ENCODE measurements at places on chromosomes 1 and 21.

DNA sequence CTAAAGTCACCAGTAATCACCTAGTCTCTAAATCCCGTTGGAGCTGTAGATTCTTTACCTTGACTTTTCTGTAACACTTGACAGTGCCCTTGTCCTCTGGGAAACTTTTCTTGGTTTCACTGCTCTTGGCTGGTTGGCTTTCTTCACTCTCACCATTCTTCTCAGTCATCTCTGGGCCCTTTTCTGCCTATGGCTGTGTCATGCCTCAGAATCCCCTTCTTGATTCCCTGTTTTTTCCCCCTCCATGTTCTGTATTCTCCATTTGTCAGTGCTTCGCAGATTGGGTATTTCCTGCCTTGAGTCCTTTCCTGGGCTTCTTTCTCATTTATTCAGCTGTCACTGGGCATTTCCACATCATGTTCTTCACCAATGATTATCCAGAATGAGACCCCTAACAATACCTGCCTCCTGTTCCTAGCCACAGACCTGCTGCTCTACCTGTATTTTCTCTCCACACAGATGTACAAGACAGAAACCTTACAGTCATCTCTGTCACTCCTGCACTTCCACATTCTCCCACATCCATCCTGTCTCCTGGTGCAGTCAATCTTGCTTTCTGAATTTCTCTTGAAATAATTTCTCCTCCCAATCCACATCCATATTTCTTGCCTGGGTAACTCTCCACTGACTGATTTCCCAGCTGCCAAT, 14.7 kb downstream of the UCK2 start:
- no peak for DNase-seq

GRCh38 chr1:71653952-71654351, 573.1 kb upstream of the ZRANB2 start:
- DNase-seq, result no peak

- DNase-seq, result peak; percentile 87
Observed at GRCh38 chr1:183318433-183318832, 99.7 kb downstream of the NMNAT2 start.

- no peak for DNase-seq
Observed at GRCh38 chr21:26195708-26196107, 25.1 kb upstream of the APP start.

GRCh38 chr1:91997607-91998195, 32.1 kb upstream of the EPHX4 start:
- DNase-seq, result peak; percentile 58

GRCh38 chr1:66840929-66841328, 39.9 kb upstream of the INSL5 start:
- DNase-seq, result no peak

GRCh38 chr1:81432654-81433109, 368.1 kb upstream of the ADGRL2 start:
- no peak for DNase-seq

GRCh38 chr1:38651669-38652068, 207.9 kb downstream of the RRAGC start:
- no peak for DNase-seq

DNA sequence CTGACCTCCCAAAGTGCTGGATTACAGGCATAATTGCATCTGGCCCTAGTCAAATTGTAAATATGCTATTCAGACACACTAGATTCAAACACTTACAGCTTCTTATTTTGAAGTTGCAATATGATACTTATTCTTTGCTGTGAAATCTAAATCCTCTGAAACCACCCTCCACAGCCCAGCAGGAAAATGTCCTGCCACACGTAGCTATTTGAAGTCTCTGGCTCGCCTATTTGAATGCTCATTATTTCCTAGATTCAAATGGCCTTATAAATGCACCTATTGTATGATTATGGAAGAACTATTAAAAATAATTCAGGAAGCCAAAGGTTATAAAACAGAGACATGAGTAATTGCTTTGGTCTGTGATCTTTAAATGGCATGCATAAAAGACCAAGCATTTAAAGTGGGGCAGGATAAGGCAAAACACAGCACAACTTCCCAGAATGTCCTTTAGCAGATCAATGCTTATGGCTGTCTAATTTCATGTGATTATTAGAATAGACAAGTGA, 26.6 kb upstream of the FBXO28 start:
- no peak for DNase-seq

DNA sequence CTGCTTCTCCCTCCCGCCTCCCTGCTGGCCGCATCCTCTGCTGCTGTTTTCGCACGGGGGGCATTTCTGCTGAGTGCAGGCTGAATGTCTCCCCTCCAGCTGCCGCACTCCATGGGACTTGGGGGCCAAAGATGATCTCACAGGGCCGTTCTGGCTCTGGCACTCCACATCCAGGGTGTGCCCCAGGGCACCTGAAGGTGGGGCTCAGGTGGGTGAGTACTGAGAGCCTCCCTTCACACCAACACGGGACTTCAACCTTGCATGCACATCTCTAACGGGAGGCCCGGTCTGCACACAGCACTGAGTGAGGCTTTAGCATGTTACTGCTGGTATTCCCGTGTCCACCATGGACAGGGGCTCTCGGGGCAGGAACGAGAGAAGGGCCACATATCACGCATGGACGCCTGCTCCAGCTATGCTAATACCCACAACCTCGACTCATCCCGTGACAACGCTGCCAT, 88.9 kb downstream of the DMRTB1 start:
- DNase-seq, result no peak

GRCh38 chr1:154221278-154222001, 685 bp downstream of the UBAP2L start:
- peak; percentile 75 for DNase-seq

- no peak for DNase-seq
Observed at GRCh38 chr1:229007701-229008100, 263.2 kb upstream of the RAB4A start.

DNA sequence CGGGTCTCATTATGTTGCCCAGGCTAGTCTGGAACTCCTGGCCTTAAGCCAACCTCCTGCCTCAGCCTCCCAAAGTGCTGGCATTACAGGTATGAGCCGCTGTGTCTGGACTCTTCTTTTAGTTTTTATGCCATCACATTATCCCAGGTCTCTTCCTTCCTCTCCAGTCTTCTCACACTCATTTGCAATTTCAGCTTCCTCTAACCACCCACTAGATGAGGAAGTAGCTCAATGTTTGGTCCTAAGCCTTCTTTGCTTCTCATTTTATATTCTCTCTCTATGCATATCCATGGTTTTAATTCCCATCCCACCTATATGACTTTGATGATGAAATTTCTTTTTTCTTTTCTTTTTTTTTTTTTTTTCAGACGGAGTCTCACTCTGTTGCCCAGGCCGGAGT, 3.1 kb upstream of the ZBTB8A start:
- DNase-seq, result no peak

DNA sequence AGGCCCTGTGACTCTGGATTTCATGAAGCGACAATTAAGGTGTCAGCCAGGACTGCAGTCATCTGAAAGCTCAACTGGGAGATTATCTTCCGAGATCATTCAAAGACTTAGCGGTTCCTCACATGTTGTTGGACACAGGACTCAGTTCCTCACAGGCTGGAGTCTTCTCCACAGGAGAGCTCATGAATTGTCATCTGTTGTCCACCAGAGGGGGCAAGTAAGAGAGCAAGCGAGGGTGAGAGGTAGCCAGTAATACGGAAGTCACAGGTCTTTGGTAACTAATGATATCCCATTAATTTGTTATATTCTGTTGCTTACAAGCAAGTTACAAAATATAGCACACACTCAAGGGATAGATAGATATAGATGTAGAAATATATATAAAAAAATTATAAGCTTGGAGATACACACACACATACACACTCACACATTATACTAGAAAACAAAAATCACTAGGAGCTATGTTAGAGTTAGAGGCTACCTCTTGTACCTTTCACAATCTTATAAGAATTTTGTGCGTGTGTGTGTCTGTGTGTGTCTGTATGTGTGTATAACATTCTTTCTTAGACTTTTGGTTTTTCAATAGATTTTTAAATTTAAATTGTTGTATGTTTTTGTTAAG, 1695.3 kb downstream of the BRINP3 start:
- DNase-seq, result peak; percentile 77

DNA sequence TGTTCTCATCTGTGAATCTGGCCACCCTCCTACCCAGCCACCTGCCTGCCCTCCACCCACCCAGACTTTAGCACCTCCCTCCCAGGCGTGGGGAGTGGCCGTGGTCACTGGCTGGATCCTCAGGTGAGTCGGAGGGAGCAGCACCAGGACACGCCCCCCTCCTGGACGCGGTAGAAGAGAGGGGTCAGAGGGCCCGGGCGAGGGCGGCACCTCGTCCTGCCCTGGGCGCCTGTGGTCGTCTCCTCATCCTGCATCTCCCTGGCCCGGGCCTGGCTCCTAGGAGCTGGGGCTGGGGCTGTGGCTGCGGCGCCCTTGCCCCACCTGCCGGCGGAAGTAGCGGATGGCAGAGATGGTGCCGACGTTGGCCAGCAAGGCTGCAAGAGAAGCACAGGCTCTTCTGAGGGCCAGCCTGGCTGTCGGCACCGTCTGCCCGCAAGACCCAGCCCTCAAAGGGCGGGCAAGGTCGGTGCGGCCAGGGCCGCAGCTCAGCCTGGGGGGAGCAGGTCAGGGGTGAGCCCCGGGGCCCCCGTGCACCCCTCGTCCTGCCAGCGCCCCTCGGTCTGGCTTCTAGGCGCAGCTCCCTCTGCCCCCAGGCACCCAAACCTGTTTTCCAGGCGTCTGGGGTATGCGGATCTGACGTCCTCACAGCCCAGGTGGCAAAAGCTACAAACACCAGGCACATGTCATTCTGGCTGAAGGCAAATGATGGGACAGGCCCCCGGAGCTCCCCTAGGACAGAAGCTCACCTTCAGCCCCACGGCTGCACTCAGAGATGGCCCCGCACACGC, 5.8 kb downstream of the PERM1 start:
- DNase-seq, result peak; percentile 90

DNA sequence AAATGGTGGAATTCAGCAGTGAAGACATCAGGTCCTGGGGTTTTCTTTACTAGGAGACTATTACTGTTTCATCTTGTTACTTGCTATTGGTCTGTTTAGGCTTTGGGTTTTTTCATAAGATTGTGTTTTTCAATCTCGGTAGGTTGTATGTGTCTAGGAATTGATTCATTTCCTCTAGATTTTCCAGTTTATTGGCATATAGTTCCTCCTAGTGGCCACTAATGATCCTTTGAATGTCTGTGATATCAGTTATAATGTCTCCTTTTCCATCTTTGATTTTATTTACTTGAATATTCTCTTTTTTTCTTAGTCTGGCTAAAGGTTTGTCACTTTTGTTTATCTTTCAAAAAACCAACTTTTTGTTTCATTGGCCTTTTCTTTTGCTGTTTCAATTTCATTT, 233.0 kb downstream of the RWDD3 start:
- no peak for DNase-seq

DNA sequence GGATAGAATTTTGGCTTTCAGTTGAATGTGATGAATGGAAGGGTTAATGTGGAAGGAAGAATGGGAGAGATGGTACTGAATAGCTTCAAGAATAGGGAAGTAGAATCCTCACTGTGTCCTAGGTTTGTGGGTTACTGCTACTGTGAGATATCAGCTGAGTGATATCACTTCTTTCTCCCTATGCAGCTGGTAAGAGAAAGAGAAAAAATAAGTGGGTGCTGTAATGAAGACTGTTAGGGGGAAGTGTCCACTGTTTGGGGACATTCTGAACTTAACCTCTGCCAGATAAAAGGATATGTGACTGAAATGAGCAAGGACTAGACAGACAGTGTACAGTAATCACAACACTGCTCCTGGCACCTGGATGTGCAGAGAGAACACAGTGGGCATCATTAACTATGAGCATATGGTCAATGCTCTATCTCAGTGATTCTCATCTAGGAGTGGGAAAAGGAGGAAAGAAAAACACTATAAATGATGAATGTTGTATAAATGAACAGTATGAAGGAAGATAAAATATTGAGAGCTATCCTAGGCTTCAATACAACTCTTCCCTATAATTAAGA, 25.6 kb upstream of the MOB3C start:
- DNase-seq, result no peak

- no peak for DNase-seq
Observed at GRCh38 chr1:162930532-162930931, 69.6 kb upstream of the CCDC190 start.

DNA sequence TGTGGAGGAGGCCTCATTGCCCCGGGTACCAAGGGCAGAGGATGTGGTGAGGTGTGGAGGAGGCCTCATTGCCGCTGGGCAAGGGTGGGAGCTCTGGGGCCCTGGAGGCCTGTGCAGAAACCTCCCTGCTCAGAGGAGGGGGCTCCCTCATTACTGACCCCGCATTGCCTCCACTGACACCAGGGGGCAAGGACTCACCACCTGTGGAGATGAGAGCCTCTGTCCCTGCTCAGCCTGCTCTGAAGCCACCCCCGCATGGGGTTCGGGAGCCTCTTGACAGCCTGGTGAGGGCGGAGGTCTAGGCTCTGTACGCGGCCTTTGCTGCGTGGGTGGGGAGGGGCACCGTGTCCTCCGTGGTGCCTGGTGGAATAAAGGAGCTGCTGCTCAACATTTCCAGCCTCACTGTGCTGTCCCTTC, 95.0 kb upstream of the COL6A1 start:
- no peak for DNase-seq

DNA sequence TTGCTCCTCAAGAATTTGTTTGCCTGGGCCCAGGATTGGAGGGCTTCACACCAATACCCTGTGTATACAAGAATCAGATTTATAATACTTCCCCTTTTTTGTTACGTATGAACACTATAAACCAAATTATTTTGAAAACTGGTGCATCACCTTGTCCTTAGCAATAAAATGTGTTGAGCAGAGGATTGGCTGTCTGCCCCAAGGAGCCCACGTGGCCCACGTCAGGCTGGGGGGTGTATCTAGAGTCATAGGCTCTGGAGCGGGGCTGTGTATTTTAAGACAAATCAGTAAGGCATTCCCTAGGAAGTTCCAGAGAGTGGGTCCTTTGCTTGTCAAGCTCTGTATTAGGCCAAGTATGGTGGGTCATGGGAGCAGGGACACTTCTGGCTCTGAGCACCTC, 2.0 kb upstream of the ST3GAL3 start:
- DNase-seq, result no peak

DNA sequence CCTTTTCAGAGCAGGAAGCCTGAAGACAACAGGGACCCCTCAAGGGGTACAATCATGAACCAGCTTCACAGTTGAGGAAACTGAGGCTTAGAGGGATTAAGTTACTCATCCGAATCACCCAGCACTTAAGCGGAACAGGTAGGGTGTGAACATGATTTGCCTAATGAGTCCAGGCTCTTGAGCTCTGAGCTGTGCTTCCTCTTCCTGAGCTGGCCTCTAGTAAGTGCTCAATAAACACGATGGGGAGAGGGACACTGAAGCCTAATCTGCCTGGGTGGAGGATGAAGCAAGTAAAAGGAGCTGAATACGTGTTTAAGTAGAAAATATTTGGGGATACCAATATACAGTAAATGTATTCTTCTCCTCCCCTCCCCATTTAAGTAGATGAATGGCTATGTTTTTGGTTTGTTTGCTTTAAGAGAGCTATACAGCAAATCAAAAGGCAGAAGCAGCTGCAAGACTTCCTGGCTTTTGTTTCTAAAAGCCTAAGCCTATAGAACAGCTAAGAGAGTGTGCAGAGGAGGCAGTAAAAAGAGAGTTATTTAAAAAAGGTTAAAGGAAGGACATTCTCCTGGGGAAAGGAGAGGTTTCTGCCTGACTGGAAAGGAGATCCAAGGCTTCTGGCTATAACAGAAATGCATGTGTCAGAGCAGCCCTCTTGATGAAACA, 20.5 kb downstream of the STPG1 start:
- DNase-seq, result no peak

GRCh38 chr1:184298440-184299405, 88.1 kb upstream of the C1orf21 start:
- no peak for DNase-seq
